Stimulated activated CD8-positive, alpha-beta memory T cell treated with anti-CD3 and anti-CD28 coated beads, Interleukin-7, amount 100 ng/mL, for 1 hour (primary cell): ENCODE measurements at places on chromosomes 11 and 22.

DNA sequence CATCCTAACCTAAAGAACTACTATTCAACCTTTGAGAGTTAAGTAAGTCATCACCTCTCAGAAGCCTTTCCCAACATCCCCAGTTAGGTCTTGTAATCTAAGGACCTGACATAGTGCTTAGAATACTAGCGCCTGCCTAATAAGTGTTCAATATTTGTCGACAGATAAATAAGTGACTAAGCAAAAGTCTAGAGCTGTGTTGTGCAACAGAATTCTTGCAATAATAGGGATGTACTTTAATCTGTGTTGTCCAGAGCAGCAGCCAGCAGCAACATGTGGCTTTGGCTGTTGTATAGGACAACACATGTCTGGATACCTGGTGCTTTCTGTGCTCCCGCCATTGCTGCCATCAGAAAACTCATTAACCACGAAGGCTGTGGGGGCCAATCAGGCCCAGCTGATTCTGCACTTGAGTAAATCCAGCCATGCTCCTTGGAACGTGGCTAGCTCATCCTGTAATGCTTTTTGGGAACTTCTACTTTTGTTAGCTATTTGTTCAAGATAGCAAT is 66.8 kb upstream of the NTM start:
- DNase-seq = no peak

GRCh38 chr11:68966894-68967780 is 13.6 kb downstream of the MRGPRD start:
- no peak for DNase-seq

DNA sequence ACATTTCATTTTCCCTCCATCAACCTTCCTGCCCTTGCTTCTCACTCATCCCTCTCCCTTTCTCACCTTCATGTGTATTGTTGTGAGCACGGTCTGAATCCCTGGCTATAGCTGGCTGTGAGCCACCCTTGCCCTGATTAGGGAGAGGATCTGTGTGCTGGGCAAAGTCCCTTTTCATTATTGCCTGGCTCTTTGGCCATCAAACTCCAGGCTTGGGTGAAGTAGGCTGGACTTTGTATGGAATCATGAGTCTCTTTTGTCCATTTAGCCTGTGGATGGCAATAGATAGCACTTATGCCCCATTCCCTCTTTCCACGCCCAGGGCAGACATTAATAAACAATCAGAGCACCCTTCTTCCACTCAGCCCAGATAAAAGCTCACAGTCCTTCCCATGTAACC is 6.7 kb downstream of the MYO18B start:
- DNase-seq = no peak

DNA sequence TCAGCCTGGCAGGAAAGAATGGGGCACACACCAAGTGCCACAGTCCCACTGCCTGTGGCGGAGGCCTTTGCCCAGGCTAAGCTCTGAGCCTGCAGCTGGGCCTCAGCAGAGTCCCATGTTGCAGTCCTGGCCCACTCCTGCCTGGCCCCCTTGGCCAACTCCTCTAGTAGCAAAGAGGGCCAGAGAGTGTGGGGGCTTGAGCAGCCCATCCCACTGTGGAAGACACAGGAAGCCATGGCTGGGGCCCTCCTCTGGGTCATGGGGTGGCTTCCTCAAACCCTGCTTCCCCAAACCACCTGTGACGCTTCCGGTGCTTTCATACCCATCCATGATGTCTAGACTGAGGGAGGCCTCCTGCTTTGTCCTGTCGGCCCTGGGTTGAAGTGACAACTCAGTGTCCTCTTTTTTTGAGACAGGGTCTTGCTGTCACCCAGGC is 5.8 kb downstream of the RPS19BP1 start:
- DNase-seq = no peak

- no peak for DNase-seq
Observed at GRCh38 chr22:49740242-49740641, 87.4 kb downstream of the BRD1 start.

GRCh38 chr22:42947211-42947990 is 67.5 kb downstream of the PACSIN2 start:
- no peak for DNase-seq

DNA sequence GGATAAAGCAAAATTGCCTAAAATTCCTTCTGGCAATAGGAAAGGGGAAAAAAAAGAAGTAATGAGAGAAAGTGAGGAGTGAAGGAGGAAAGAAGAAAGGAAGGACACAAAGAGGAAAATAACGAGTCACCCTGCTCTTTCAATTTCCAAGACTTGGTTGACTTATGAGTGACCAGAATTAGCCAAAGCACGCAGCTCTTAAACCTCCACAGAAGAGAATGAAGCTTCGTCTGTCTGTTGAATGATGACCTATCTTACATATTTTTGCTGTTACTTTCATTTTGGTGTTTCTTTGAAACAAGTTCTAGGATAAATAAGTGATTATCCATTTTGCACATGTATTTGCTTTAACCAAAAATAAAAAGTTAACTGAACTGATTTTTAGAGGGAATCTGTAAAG is 728 bp downstream of the MMP27 start:
- no peak for DNase-seq

DNA sequence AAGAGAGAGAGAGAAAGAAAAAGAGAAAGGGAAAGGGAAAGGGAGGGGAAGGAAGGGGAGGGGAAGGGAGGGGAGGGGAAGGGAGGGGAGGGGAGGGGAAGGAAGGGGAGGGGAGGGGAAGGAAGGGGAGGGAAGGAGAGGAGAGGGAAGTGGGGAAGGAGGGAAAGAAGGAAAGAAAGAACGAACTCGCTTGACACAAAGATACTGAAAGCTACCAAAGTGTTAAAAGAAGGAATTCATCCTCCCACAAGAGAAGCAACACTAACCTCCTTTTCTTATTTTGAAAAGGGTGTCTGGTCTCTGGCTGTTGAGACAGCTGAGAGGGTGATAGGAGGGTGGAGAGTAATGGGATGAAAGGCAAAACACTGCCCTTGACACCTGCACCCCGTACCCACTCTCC is 172.6 kb downstream of the SHANK2 start:
- no peak for DNase-seq

DNA sequence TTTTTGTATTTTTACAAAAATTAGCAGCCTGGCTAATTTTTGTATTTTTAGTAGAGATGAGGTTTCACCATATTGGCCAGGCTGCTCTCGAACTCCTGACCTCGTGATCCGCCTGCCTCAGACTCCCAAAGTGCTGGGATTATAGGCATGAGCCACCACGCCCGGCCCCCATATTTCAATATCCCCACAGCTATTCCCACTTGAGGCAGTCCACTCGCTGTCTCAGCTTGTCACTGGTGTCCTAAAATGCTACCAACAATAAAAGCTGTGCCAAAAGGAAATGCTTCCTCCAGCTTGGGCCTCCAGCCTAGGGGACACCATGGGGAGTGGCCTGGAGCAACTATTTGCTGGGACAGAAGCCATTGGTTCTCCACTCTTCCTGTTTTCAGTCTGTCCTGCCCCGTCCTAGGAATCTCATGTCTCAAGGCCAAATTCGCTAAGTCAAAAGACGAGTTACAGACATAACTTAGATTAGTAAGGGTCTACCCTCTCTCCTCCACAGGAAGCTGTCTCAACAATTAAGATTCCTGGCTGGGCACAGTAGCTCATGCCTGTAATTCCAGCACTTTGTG is 7.3 kb upstream of the SPINDOC start:
- no peak for DNase-seq

DNA sequence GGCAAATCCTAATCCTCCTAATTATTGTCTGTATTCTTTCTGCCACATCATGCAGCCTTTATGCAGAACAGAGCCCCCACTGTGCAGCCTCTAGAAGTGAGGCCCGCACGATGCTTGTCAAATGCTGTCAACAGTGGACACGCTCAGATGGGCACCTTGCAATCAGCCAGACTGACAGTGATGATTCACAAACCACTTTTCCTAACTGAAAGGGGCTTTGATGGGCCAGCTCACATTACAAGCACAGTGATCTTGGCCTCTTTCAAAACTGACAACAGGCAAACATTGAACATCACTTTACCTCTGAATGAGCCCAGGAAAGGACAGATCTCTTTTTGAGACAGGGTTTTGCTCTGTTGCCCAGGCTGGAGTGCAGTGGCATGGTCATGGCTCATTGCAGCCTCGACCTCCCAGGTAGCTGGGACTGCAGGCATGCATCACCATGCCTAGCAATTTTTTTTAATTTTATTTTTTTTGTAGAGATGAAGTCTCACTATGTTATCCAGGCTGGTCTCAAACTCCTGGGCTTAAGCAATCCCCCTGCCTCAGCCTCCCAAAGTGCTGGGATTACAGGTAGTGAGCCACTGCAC is 18.0 kb upstream of the E2F8 start:
- no peak for DNase-seq

DNA sequence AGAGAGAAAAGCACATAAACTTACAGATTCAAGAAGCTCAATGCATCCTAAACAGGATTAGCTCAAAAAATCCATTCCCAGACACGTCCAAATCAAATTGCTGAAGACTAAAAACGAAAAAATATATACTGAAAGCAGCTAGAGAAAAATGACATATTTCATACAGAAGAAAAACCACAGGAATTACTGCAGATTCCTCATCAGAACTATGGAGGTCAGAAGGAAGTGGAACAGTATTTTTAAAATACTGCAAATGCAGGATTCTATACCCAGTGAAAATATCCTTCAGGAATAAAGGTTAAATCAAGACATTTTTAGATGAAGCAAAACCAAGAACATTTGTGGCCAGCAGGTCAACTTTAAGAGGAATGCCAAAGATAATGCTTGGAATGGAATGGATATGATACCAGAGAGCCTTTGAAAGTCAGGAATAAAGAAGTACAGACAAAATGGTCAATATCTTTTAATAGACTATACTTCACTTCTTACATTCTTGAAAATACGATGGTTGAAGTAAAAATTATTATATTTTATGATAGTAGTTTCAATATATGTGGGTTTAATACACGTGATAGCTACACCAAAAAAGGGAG is 352.9 kb downstream of the CTTN start:
- no peak for DNase-seq

DNA sequence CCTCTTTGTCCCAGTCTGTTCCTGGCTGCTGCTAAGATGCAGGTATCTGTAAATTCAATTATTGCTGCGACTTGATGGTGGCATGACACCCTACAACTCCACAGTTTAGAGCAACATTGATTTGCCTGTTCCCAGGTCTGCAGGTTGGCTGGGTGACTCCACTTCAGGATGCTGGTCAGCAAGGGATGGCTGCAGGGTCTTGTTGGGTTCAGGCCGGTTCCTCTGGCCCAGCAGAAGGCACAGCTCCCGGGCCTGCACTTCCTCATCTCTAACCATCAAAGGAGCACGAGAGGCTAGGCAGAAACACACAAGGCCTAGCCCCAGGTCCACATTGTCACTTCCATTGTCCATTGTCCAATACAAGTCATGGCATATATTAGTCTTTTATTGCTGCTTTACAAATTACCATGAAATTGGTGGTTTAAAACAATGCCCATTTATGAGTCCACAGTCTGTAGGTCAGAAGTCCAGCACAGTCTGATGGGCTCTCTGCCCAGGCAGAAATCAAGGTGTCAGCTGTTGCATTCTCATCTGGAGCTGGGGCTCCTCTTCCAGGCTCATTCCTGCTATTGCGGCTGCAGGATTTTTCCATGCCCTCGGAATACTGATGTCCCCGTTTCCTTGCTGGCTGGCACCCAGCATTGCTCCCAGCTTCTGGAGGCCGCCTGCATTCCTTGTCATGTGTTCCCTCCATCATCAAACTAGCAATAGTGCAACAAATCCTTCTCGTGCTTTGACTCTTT is 96.6 kb upstream of the LMO1 start:
- no peak for DNase-seq
